ENCODE measurements at places on chromosomes 13 and 19.

- no peak for DNase-seq
These were observed 24.7 kb downstream of the PDS5B start for GRCh38 chr13:32610977-32611376.

GRCh38 chr13:48862572-48862971 lies 113.1 kb upstream of the FNDC3A start:
- DNase-seq = no peak

DNA sequence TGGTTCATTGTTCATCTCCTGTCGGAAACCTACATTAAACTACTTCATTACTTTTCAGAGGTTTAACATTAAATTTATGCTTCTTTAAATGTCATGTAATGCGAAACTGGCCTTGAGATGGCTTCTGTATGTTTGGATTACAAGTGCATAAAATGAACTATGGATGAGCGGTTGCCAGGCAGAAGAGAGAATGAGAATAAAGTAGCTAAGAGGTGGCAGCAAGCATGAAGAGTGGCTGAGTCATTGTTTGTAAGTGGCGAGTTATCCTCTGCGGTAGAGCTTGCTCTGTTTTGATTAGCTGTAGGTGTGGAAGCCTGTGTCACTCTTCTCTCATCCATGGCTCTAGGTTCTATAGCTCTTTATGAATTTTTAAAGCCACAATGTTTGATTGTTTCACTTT lies 1139.6 kb upstream of the PCDH9 start:
- DNase-seq = no peak

DNA sequence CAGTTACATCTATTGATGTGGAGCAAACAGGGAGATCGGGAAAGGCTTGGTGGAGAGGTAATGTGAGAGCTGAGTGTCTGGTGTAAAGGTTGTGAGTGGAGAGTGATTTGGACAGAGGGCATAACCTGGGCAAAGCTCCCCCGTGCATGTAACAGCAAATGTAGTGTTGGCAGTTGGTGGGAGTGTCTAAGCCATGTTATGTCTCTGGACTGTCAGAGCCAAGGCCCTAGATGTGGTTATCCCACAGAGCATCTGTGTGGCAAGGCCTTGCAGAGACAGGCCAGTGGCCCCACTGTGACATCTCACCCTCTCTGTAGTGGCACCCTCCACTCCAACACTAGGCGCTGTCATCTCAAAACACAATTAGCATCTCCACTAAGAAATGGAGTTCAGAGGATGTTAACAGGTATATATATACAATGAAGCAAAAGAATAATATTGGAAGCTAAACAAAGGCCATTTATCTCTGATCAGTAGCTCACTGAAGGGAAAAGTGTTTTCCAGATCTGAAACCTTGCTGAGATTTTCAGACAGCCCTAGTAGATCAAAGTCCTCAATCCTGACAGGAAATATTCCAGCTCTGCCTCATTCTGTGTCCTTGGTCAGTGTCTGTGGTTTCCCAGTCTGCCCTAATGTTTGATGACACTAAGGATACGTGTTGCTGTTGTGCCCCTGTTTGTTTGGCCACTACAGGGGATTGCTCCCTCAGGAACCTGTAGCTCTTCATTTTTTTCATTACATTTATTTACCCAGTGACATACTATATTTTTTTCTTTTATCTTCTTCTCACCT lies 20.2 kb downstream of the POLR1D start:
- DNase-seq = no peak

DNA sequence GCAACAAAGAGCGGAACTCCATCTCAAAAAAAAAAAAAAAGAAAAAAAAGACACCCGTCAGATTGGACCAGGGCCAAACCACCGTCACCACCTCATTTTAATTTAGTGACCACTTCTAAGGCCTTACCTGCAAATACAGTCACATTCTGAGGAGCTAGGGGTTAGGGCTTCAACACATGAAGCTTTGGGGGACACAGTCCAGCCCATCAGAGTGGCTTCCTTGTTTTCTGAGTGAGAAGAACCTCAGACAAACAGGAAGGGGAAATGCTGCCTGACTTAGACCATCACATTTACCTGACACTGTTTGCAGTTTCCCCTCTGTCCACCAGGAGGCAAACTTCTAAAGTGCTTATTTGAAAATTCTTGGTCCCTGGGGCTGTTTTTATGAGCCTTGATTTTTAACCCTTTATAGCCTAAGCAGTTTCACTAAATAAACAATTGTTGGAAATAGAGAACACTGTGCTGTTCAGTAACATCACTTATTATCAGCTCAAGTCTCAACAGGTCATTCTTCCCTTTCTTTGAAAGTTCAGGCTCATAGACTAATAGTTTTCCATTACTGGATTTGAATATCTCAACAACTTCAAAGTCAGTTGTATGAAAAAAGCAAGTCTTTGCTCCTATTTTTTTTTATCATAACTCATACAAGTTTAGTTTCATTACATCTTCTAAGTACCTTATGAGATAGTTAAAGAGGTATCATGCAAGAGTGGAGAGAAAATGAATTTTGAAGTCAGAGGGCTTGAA lies 74.9 kb upstream of the WASF3 start:
- no peak for DNase-seq

- no peak for DNase-seq
These were observed 45.5 kb downstream of the COL4A1 start for GRCh38 chr13:110261166-110262081.

DNA sequence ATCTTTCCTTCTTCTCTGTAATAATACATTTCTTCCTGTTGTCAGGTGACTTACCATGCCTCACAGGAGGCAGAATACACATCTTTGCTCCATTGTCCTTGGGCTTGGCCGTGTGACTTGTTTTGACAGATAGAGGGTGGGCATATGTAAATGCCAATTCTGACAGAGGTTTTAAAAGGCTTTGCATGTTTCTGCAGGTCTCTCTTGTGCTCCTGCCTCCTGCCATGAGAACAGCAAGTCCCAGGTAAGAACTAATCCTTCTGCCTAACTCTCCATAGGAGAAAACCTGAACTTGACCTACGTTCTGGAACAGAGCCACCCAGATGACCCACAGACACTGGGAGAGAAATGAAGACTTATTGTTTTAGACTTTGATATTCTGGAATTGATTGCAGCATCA lies 88.7 kb upstream of the TNFSF11 start:
- no peak for DNase-seq

DNA sequence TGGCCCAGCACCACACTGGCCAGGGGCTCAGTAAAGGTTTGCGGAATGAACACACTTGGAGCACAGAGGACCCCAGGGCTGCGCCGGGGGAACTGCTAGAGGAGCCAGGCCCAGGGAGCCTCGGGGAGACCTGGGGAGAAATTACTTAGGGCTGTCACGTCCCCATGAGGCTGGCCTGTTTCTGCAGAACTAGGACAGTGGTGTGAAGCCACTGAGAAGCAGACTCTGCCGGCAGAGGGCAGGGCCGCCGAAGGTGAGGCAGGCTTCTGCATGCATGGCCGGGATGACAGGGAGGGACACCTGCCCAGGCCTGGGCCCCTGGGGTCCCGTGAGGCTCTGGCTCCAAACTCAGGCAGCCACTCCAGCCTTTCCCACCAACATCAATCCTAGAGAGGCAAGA lies 26.4 kb downstream of the ELAVL1 start:
- no peak for DNase-seq

- no peak for DNase-seq
These were observed 37.3 kb downstream of the WDFY2 start for GRCh38 chr13:51621602-51622001.

DNA sequence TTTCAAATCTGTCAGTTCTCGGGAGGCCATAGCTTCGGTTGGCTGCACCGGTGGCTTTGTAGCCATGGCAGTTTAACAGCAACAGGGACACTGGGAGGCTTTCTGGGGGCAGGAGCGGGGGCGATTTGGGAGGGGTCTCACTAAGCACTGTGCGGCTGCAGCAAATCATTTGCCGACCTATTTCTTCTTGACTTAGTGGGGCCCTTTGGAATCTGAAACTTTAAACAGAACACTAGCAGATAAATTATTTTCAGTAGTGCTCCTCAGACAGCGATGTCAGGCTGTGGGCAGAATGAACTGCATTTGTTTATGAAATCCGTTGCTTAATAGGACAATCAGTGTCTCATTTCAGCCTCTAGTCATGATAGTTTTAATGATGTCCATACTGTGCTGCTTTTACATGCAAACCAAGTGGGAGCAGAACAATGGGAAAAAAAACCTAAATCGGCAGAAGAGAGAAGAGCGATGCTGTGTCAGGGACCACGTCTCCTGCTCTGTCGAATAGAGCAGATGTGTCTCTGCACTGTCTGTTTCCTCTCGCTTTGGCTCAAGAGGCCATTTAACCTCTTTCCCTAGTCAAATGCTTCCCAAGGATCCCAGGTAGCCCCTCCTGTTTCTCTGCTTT lies 211.9 kb downstream of the OLFM4 start:
- no peak for DNase-seq

- no peak for DNase-seq
These were observed 10.8 kb downstream of the CUL4A start for GRCh38 chr13:113220141-113220598.

GRCh38 chr13:46178143-46178542 lies 3.8 kb downstream of the LCP1 start:
- DNase-seq = no peak

GRCh38 chr13:42110410-42111155 lies 62.1 kb downstream of the DGKH start:
- no peak for DNase-seq

DNA sequence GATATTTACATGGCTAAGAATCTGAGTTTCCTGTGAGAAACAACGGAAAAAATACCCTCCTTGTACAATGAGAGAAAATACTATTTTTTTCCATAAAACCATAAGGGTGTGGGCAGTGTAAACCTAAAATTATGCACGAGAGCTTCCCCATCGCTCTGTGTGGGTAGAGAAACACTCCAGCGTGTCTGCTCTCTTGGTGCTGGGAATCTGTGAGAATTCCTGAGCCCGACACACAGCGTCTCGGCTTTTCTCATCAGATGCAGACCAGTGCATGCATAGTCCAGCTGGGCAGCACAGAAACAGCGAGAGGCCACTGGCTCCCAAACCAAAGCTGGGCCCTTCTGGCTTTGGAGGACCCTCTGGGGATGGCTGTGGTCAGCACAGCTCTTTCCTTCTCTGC lies 12.0 kb downstream of the PLPP2 start:
- no peak for DNase-seq

GRCh38 chr13:36630181-36630803 lies 43.5 kb upstream of the SERTM1 start:
- no peak for DNase-seq

GRCh38 chr19:45200568-45200967 lies 22.0 kb downstream of the BLOC1S3 start:
- DNase-seq = no peak

DNA sequence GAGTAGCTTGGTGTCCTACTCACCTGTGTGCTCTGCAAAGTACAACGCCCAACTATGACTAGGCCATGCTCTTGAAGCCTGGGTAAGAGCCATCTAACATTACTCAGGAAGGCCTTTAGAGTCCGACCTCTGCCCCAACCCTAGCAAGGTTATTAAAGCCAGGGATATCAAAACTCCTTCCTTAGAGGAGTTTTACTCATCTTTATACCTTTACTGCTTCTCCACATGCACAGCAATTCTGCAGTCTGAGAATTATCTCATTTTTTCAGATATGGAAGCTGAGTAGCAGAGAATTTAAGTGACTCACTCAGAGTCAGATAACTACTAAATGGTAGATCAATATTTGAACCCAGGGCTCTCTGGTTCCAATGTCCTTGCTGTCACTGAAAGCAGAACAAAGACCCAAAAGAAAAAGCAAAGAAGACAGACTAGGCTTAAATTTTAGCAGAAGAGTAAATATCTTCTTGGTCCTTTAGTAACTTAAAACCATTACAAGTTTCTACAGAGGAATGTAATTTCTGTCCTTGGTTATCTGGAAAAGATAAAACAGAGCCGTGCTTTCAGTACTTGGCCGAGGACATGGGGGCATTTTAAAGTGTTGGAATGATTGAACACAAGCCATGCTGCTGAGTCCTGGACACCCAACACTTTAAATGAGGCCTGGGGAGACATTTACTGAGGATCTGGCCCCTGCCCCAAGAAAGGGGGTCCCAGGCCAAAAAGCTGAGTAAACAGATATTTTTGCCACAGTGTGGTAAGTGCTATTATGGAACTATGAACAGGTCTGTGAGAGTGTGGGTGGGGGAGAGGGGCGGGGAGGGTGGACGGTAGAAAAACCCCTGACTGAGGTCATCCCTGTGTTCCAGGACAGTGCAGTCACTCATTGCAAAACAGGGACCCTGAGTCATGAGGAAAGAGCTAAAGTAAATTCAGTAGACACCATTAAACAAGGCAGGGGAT lies 18.4 kb upstream of the KPNA3 start:
- no peak for DNase-seq

DNA sequence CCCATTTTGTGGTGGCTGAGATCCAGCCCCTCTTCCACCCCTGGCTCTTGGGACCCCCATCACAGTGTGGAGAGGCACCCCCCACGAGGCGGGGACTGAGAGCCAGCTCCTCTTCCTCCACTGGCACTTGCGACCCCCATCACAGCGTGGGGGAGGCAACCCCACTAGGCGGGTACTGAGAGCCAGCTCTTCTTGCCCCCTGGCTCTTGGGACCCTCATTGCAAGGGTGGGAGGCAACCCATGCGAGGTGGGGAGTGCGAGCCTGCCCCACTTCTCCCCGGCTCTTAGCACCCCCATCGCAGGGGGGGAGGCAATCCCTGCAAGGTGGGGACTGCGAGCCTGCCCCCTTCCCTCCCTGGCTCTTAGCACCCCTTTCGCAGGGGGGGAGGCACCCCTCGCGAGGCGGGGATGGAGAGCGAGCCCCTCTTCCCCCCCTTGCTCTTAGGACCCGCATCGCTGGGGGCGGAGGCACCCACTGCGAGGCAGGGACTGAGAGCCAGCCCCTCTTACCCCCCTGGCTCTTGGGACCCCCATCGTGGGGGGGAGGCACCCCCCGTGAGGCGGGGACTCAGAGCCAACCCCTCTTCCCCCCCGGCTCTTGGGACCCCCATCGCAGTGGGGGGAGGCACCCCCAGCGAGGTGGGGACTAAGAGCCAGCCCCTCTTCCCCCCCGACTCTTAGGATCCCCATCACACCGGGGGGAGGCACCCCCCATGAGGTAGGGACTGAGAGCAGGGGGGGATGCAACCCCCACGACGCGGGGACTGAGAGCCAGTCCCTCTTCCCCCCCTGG lies 364.6 kb upstream of the SPRY2 start:
- no peak for DNase-seq

DNA sequence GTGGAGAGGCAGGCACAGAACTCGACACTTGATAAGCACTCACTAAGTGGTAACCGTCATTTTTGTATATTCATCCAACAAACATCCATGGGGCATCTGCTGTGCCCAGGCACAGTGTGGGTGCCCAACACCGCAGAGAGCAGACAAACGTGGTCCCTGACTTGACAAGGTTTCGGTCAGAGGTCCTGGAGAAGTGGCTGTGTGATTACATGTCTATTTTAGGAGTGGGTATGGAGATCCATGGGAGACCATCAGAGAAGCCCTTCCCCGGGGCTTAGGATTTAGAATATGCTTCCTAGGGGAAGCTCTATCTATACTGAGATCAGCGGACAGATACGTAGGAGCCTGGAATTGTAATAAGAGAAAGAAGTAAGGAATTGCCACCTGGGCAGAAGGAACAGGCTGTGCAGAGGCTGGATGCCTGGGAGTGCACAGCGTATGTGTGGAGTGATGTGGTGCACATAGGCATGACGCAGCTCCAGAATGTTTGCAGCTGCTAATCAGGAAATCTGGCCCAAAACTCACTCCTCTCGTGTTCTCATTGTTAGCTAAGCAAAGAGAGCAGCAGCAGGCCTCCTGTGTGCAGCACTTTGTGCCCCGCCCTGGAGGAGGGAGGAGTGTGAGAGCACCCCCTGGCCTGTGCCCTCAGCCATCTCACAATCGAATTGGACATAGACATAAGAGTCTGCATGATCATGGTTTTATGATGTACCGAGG lies 23.0 kb upstream of the IRS2 start:
- DNase-seq = no peak

- no peak for DNase-seq
These were observed 165.4 kb downstream of the RGCC start for GRCh38 chr13:41622432-41623429.

GRCh38 chr19:2455851-2456570 lies 748 bp downstream of the LMNB2 start:
- DNase-seq = no peak
